Colonic mucosa (tissue), 4 donors: ENCODE measurements at places on chromosomes 3 and 15. TPM values are rescaled to one million over a fixed set of nuclear protein-coding genes. Genes with fewer than 3 reads are reported as not detected.

GRCh38 chr3:52848617-52849016 lies 13.8 kb upstream of the MUSTN1 start:
- DNase-seq, result no peak

Gene EPHB1
- 0.74 TPM for total RNA-seq

GRCh38 chr3:40593351-40593750 lies 68.6 kb downstream of the ZNF621 start:
- no peak for DNase-seq

DNA sequence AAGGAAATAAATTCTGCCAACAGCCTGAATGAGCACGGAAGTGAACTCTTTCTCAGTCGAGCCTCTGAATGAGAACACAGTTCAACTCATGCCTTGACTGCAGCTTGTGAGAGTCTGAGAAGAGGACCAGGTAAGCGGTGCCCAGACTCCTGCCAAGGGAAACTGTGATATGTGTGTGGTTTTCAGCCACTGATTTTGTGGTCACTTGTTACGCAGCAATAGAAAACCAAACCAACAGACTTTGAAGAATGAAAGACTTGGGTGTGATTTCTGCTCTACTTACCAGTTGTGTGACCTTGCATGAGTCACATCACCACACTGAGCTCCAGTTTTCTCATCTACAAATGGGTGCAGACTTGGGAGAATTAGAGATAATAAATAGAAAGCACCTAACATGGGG lies 30.6 kb upstream of the FAM107A start:
- DNase-seq, result no peak

DNA sequence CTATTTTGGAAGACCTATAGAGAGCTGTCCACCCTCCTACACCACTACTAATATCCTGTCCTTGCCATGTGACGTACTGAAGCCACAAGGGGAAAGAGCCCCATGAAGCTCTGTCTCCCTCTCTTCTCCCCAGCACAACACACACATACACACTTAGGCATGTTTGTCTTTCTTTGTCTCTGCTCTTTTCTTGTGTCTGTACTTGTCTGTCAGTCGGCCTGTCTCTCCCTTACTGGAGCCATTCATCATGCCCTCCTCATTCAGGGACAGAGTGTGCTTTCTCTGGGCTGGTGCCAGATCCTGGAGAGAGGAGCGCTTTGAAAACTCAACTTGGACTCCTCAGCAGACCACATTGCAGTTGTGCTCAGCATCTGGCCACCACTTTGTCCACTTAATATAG lies 47.6 kb downstream of the PSMD6 start:
- no peak for DNase-seq
